H54 (cell line): ENCODE measurements at places on chromosomes 1 and 21.

- DNase-seq, result peak; percentile 19
These were observed 347.9 kb downstream of the ZP4 start for GRCh38 chr1:237542525-237543418.

DNA sequence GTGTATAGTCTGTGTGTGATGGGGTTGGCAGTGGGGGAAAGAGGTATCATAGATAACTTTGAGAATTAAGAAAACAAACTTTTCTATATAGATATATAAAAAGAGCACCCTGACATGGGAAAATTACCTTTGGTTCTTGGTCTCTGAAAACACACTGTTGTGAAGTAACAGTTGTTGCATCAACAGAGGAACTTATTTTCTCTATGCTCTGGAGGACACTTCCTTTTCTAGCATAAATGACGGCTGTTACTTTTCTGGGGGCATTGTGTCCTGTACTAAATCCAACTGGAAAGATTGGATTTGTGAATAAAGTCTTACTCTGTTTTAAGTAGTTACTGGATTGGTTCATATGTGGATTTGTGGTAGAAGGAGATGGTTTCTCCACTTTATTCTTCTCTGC lies 12.6 kb downstream of the LRIF1 start:
- DNase-seq, result no peak

- no peak for DNase-seq
These were observed 363.7 kb downstream of the MATN1 start for GRCh38 chr1:30359539-30360220.

DNA sequence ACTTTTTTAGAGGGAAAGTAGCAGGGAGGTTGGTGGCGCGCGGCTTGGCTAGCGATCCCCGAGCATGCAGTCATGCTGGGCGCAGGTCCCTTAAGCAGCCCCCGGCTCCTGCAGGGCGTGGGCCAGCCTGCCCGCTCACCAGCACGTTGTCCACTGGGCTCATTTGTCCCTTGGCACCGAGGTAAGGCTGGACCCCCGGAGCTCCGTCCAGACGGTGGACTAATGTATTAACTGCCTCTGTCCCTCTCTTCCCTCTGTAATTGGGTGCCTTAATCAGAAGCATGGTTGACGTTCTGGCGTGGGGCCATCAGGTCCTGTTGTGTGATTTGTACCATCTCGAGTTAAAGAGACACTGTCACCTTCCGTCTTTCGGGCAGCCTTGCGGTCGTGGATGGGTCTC lies 17.7 kb downstream of the TMEM201 start:
- DNase-seq, result no peak

- DNase-seq, result no peak
These were observed 913 bp upstream of the S1PR1 start for GRCh38 chr1:101235696-101236515.

- no peak for DNase-seq
These were observed 829 bp downstream of the SPEN start for GRCh38 chr1:15848143-15848928.

DNA sequence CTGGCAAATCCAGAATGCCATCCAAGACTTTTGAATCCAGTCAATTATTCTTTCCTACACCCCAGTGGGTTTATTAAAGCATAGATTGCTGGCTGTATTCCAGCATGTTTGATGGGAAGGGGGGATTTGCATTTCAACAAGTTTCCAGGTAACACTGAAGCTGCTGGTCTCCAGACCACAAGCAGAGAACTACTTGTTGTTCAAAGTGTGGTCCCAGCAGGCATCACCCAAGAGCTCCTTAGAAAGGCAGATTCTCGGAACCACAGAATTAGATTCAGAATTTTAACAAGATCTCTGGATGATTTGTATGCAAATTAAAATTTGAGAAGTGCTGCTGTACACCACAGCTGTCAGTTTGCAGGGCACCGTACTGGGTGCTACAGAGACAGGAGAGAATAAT lies 216.3 kb upstream of the FAM78B start:
- DNase-seq, result no peak

- no peak for DNase-seq
These were observed 130.6 kb downstream of the PLPP3 start for GRCh38 chr1:56448529-56449300.

GRCh38 chr1:211532088-211532444 lies 40.1 kb upstream of the RD3 start:
- no peak for DNase-seq

DNA sequence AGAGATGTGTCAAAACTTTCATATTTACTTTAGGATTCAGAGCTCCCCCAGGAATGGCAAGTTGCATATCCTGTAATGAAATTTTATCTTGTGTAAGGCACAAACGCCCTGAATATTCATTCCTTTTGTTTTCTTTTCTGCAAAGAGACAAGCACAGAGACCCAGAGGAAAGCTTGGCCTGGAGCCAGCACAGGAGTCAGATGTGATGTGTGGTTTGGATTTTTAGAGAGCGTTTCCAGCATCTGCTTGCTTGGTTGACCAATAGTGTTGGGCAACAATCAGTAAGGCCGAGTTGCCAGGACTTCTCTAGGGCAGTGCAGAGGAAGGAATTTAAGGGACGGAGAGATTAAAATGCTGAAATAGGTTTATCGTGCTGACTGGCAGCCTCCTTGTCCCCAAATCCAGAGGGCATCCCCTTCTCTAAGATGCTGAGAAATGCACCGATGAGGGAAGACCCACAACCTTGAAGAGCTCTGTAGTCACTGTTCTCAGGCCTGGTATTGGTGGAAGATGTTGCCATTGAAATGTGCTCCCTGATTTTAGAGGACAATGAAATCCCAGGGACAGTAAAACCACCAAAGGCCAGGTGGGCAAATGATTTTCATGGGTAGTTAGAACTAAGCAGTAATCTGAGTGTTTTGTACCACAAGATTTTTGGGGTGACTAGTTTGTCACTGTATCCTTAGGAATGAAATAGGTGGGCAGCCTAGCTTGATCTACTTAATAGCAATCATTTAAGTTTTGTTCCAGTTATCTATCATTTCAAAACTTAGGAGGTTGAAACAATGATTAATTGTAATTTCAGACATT lies 37.9 kb upstream of the RHOU start:
- DNase-seq, result no peak

DNA sequence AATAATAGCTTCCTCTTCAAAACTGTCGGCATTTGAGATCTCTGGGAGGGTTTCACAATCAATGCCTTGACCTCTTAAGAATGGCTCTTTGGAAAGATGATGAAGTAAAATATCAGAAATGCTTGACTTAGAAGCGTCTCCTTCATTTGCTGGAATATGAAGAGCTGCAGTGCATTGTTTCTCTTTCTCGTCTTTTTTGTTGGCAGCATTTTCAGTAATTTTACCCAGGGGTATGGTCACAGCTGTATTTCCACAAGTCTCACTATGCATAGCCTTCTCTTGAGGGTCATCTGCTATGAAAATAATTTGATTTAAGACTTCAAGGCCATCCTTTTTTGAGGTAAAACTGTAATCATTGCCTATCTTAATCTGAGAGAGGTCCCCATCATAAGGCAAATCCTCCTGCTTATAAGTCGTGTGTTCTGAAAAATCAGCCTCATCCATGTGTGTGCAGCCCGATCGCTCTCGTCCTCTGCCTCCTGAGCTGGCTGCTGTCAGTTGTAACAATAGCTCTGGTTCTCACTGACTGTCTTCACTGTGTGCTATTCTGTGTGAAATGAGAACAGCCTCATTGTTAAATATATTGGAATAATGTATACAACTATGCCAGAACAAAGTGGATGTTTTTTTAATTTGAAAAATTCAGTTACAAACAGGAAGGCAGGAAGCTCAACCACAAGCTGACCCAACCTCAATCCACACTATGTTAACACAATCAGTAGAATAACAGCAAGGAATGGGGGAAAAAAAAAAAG lies 4.5 kb downstream of the AKNAD1 start:
- DNase-seq, result no peak

DNA sequence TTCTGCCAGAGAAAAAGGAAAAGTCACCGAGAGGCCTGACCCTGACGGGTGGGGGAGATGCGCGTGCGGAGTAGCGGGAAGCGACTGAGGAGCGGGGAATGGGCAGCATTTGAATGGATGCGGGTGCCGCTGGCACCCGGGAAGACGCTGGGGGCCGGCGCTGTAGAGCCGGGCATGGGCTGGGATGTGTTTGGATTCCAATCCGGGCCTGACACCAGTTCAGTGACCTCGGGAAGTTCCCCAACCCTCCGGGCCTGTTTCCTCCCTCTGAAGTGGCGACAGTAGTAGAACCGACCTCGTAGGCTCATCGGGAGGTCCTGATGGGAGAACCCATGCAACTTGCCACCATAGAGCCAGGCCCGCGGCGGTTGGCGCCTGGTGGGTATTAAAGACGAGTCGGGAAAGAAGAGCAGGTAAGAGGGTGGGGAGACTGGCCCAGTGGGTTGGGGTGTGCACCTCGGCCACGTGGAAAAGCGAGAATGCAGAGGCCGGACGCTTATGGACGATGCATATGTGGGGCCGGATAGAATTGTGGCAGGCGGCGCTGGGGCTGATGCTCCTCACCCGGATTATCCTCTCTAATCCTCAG lies 642 bp upstream of the SLC16A1 start:
- DNase-seq, result no peak

- DNase-seq, result no peak
These were observed 126.7 kb downstream of the PRRX1 start for GRCh38 chr1:170790651-170791071.

DNA sequence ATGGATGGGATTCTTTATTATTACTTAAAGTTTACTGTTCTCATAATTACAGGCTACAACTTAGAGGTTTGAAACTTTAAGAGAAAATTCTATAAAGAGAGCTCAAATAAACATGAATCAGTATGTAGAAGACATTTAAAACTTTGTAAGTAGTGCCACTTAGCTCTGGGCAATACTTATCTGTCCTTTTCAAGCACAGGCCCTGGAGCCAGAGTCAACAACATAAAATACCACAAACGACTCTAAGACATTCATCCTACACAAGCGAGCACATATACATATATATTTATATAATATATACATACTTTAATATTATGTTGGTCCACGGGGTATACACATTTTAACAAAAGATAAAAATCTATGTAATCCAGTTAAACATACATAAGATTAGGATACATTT lies 24.1 kb upstream of the TTC39A start:
- no peak for DNase-seq

DNA sequence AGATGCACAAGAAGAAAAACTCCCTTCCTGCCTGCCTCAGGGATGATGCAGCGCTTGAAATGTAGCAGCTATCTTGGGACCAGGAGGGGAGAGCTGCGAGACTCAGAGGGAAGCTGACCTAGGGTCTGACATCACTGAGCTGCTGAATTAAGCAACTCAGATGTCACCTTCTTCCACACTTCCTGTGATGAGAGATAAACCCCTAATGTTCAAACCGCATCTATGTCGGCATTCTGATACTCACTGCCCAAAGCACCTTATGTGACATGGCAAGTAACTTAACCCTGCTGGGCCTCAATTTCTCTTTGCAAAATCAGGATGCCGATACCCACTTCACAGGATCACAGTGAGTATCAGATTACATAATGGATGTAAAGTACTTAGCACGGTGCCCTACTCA lies 9.1 kb upstream of the AK2 start:
- DNase-seq, result no peak

- DNase-seq, result no peak
These were observed 108.2 kb downstream of the TGFBR3 start for GRCh38 chr1:91777630-91778300.

GRCh38 chr1:170156594-170156993 lies 10.8 kb downstream of the NTMT2 start:
- no peak for DNase-seq

- no peak for DNase-seq
These were observed 58.7 kb downstream of the NIBAN1 start for GRCh38 chr1:184915463-184916090.

DNA sequence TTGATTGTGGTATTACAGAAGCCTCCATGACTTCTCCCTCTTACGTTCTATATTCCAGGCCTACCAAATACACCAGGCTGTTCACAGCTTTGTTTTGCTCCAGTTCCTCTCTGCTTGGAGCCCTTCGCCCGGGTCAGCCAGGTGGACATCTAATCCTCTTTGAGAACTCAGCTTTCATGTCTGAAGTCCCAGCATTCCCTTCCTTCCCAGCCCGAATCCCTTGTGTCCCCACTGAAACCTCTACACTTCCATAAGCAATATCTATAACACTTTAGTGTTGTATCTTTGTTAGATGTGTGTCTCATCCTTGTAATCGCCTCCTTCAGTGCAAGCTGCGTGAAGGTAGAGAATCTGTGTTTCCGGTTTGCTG lies 1.9 kb downstream of the RNF11 start:
- no peak for DNase-seq

GRCh38 chr1:245375789-245376460 lies 221.1 kb downstream of the KIF26B start:
- DNase-seq, result no peak

DNA sequence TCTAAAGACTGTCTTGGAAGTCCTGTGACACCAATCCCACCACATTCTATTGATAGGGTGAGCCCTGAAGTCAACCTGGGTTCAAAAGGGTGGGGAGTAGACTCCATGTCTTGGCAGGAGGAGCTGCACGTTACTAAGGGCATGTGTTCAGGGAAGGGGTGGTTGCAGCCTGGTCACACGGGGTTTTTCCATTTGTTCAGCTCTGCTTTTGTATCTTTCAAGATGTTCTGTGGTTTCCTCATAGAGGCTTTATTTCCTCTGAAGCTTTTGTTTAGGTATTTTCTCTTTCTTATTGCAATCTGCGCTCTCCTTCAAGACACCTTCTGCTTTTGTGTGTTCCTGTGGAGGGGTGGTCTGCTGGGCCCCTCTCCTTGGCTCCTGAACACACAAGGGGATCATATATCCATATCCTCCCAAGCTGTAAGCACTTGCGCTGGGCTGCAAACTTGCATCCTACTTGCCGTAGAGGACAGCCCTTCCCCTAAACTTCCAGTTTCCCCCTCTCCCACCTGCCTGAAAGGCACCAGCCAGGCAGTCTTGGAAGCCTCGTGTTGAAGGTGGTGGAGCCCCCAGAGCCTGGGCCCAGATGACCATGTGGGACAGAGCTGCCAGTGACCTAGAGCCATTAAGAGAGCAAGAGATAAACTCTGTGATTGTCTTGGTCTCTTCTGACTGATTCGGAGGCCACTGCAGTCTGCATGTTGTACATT lies 62.5 kb upstream of the TRAPPC10 start:
- no peak for DNase-seq

- DNase-seq, result no peak
These were observed 120.2 kb downstream of the ACTL8 start for GRCh38 chr1:17875171-17875881.
